ENCODE measurements at places on chromosomes 12 and 14.

- DNase-seq, result peak; percentile 32
These were observed 7.0 kb downstream of the CORO1C start for GRCh38 chr12:108724054-108724889.

DNA sequence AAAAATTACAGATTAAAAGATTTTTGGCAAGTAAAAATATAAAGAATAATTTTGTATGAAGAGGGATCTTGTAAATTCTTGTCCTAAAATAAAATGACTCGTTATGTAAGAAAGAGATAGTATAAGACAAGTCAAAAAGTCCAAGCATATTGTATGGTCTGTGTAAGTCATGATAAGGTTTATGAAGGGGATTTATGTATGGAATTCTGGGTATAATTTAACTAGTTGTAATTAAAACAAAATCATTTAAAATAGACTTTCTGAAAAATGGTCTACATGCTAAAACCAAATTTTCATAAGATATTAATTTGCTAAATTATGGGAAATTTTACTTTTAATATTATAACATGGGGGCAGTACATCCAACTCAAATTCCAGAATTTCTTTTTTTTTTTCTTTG is 17.6 kb upstream of the PEX5 start:
- no peak for DNase-seq

DNA sequence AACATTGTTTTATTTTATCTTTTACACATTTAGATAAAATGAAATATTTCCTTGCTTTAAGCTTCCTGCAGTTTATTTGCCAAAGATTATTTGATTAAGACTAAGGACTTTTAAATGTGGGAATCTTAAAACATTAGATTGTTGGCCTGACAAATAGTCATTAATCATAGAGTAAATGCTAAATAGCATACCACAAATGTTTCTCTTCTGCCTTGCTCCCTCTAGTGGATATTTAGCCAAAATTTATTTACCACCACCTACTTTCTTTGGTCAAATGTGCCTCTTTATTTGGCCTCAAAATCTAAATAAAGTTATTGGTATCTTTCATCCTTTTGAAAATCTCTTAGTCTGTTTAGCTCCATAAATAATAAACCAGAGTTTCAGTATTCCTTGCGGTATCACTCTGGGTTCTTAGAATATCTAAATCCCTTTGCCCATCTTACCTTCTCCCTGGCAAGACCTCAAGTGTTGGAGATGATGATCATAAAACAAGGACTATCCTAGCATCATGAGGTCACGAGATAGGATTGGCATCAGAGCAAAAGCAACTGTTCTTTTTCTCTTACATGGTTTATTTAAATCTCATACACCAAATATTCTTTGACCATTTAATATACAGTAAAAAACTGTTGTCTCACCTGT is 150.6 kb upstream of the AEBP2 start:
- DNase-seq, result no peak

DNA sequence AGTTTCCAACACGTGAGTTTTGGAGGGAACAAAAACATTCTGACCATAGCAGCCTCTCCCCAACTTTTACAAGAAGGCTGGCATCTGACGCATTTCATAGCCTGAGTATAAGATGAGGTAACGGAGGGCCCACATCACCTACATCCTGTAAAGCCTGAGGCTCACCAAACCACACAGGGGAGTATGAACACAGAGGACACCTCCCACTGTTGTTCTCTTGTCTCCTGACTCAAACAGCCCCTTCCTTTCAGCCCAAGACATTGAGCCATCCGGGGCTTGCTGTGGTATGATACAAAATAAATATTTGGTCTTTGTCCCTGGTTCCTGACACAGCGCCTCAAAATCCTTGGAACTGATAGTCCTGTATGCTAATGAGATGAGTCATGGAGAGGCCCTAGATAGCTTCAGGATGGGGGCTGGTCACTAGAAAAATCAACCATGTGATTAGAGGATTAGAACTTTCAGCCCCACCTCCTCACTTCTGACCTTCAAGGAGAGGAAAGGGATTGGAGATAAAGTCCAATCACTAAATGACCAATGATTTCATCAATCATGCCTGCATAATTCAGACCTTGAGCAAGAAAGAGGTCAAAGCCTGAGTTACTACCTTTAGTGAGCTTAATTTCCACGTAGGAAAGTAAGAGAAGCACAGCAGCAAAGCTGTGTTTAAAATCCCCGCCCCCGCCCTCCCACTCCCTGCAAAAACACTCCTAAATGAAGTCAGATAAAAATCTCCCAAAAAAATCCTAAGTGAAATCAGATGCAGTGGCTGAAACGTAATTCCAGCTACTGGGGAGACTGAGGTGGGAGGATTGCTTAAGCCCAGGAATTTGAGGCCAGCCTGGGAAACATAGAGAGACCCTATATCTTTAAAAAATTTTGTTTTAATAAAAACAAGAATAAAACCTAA is 236.4 kb downstream of the PCNX1 start:
- DNase-seq, result peak; percentile 75

- DNase-seq, result no peak
These were observed 498.9 kb upstream of the RGS6 start for GRCh38 chr14:71433303-71433702.

DNA sequence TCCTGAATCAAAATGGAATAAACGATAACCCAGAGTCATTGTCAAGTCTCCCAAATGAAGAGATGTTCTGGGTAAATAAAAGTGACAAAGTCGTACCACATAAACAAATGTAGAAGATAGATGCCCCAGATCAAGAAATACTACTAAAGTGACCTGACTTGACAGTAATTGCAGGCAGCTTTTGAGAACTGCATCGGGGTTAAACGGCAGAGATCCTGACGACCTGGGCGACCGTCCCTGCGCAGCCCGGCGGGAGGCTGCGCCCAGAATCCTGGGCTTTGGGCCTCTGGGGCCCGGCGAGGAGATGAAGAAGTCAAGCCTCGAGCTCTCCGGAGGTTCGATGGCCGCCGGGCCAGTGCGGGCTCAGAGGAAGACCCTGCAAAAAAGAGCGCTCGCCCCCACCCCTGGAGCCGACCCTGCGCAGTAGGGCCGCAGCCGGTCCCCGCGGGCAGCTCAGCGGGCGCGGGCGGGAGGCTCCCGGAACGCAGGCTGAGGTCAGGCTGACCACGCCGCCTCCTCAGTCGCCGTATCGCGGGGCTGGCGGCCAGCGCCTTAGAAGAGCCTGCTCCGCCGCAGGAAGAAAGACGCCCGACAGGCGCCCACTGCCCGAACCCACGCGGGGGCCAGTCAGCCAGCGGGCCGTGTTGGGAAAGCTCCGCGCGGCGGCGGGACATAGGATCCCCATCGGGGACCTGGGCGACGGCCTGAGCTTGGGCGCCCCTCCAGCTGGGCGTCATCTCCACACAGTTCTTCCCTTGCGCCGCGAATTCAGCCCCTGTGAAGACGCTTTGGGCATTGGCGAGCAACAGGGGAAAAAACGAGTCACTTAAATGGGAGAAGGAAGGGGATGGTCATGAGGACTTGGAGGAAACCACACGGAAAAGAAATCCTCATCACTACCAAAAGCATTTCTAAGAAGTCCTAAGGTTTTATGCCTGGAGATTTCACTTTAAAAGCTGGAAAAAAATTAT is 16.0 kb downstream of the NKX2-1 start:
- DNase-seq, result no peak

DNA sequence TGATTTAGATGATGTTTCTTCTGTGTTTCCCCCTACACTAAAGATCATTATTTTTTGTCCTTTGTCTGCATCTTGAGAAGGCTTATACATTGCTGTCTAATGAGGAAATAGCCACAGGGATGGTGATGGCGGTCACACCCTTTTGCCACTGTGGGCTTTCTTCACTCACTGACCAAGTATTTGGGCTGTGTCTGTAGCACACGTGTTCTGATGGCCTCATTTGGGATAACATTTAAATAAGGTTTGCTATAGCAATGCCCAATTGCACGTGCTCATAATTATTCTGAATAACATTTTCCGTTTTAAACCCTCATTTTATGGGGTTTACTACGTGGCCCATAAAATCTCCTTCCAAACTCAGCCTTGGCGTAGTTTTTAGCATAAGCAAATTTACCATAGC is 230.3 kb upstream of the PRICKLE1 start:
- DNase-seq, result no peak

DNA sequence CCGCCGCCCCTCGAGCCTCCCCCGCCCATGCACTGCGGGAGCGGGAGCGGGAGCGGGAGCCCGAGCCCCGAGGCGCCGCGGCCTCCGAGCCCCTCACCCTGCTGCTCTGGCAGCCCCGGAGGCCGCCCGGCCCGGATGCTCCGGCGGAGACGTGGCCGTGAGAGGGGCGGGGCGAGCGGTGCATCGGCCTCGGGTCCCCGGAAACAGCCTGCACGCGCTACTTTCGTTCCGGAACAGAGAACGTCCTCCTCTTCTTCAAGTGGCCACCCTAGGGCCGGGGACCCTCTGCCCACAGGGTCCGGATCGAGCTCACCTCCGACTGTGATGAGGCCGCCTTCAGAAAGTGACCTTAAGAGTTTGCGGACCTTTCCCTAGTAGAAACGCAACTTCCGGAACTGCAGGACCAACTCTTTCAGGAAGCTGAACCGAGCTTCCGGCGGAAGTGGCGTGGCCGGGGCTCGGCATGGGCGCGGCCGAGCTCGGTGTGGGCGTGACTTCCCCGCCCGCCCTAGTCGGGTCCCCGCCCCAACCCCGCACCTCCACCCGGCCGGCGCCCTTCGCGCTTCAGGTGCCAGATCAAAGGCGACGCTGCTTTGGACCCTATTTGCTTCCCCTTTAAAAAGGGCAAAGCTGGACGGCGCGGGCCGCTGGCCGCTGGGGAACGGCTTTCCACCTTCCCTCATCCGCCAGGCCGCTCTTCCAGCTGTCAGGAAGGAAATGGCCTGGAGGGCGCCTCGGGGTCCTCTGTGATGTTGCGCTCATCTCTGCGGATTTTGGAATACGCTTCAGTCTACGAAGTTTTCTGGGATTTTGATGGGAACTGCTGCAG is at the start of gene GOLGA3:
Gene GOLGA3 (minus strand): TSS at position 164 of the 829 bp plus-strand sequence. CDS start 6,741 bp downstream, outside the sequence.
- DNase-seq, result peak; percentile 95

GRCh38 chr12:59372956-59373355 is 222.9 kb upstream of the SLC16A7 start:
- DNase-seq, result peak; percentile 1

- DNase-seq, result no peak
These were observed 35.3 kb downstream of the TBX3 start for GRCh38 chr12:114648711-114649110.

GRCh38 chr14:38063711-38064320 is 143.9 kb upstream of the SSTR1 start:
- no peak for DNase-seq

DNA sequence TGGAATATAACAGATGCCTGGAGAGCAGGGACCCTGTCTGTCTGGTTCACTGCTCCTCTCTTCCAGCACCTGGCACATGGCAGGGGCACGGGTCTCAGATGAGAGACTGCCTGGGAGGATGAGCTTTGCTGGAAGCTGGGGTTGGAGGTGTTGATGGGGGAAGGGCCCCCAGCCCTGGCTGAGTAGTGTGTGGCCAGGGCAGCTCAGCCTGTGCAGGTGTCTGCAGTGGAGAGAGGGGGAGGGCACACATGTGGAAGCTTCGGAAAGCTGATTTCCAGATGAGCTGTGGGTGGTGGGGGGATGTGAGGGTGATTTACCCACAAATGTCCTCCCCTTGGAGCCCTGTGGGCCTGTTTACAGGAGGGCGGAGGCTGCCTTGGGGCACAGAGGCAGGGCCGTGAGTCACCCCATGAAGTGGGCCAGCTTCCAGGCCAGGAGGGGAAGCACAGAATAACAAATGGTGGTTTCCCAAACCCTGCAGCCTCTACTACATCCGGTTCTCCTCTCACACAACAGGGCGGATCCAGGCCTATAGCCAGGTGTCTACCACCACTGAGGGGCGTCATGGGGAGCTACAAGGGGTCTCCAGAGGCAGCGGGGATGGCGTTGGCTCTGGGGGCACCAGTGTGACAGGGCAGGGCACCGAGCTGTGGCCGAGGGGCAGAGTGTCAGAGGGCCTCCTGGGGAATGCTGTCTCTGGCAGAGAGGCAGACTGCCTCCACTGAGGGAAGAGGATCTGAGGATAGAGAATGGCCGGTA is 11.0 kb downstream of the KRT7 start:
- peak; percentile 80 for DNase-seq

DNA sequence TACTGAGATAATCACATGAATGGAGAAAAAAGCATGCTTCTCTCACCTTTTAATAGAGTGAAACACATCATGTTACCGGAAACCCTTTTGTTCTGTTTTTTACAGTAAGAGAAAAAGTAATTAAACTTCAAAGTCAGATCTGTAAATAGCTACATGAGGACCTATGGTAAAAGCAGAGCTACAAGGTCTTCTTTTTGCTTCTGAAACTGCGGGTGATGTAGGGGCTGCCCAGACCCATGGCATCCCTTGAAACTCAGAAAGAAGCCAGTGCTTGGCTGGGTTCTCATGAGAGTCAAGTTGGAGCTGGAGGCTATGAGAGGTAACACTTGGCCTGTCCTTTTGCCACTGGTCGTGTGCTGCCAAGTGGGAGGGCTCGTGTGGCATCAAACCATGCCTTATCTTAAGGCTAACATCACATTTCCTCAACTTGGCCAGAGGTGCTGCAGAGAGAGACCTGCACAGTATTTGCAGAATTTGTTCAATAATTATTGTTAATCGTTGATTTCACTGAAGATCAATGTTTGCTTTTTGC is 47.6 kb downstream of the EML1 start:
- DNase-seq, result no peak

GRCh38 chr12:51829641-51830040 is 18.9 kb downstream of the FIGNL2 start:
- DNase-seq, result no peak

DNA sequence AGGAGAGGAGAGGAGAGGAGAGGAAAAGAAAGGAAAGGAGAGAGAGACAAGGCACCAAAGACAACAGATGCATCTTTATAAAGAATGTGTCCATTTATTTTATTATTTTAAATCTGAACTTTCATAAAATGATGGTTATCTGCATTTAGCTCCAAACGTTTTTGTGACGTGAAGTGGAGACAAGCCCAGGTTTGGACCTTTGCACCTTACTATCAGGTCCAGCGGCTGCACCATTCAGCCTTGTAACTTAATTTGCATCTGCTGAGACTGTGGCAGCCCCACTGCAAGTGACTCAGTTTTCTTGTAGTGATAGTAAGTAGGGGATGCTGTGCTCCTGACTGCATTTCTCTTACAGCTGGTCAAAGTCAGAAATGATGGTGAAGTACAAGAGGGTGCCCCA is 130.7 kb downstream of the NTF3 start:
- no peak for DNase-seq

GRCh38 chr14:71244341-71244740 is 337.1 kb downstream of the PCNX1 start:
- no peak for DNase-seq

GRCh38 chr12:126027825-126028224 is 962.6 kb downstream of the AACS start:
- no peak for DNase-seq

- DNase-seq, result no peak
These were observed 54.2 kb downstream of the LRRC74A start for GRCh38 chr14:76880449-76880848.

GRCh38 chr12:62860020-62860419 is 74.9 kb downstream of the PPM1H start:
- DNase-seq, result no peak

DNA sequence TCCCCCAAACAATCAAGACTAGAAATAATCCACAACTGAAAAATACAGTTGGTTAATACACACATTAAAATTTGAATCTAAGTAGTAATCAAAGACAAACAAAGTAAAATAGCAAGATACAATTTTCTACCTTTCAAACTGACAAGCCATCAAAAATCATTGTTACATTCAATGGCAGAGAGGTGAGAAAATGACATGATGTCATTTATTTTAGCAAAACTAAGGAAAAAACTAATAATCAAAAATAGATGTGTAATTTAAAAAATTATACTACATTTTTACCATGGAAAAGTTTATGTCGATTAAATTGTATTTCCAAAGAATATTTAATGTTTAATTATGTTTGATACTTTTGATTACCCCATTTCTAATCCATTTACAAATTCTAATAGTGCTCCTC is 59.7 kb downstream of the NOVA1 start:
- no peak for DNase-seq
